ENCODE measurements at places on chromosomes 4 and X.

DNA sequence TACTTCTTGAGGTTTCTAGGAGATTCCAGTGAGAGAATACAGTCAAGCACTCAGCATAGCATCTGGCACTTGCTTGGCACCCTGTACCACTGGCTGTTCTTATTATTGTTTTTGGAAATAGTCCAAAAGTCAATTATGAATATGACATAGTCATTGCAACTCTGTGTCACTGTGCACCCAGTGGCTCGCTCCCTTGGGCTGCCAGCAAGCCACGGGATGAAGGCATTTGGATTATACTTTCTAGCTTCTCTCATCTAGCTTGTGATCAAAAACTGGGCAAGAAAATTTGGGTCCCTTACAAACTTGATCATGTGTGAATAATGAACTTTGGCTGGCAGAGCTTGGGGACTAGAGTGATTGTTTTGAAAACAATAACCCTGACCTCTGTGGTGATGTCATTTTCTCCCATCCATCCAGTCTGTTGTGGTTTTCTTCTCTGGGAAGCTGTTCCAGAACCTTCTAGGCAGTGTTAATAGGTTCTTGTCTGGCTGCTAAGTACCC lies 32.7 kb upstream of the LIMCH1 start:
- DNase-seq: no peak

DNA sequence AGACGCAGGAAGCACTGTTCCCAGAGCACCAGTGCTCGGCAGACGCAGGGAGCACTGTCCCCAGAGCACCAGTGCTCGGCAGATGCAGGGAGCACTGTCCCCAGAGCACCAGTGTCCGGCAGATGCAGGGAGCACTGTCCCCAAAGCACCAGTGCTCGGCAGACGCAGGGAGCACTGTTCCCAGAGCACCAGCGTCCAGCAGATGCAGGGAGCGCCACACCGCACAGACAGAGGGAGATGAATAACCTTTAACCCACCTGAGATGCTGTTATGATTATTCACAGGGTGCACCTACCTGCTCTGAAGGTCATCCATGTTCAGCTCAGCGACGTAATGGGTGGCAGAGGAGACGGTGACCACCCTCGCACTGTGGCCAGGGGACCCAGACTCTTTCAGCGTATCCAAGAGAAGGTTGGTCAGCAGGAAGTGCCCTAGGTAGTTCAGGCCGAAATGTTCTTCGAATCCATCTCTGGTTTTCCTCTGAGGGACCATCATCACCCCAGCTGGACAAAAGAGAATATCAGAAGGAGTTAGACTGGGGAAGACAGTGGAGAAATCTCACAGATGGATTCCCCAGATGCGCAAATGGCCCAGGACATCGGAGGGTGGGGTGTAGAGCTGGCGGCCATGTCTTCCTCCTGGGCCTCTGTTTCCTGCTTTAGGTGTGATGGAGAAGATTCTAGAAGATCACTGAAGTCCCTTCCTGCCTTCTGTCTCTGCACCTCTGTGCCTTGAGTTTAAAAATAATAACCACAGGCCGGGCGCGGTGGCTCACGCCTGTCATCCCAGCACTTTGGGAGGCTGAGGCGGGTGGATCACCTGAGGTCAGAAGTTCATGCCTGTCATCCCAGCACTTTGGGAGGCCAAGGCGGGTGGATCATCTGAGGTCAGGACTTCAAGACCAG lies 234.1 kb downstream of the DHRSX start:
- DNase-seq: no peak

DNA sequence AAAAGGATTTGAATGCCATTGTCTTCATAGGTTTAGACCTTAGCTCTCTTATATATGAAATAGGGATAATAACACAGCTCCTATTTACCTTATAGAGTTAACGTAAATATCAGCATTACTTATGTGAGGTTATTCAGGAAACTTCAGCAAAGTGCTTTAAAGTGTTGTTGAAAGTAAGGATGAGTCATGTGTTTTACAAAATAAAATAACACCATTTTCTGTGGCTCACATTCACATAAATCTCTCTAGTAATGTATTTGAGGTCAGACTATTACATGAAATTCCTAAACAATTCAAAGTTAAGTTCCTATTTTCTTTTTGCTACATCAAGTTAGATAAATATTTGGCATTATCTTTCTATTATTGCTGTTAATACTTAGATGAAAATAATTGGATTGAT lies 2.9 kb downstream of the GNRHR start:
- DNase-seq: no peak

DNA sequence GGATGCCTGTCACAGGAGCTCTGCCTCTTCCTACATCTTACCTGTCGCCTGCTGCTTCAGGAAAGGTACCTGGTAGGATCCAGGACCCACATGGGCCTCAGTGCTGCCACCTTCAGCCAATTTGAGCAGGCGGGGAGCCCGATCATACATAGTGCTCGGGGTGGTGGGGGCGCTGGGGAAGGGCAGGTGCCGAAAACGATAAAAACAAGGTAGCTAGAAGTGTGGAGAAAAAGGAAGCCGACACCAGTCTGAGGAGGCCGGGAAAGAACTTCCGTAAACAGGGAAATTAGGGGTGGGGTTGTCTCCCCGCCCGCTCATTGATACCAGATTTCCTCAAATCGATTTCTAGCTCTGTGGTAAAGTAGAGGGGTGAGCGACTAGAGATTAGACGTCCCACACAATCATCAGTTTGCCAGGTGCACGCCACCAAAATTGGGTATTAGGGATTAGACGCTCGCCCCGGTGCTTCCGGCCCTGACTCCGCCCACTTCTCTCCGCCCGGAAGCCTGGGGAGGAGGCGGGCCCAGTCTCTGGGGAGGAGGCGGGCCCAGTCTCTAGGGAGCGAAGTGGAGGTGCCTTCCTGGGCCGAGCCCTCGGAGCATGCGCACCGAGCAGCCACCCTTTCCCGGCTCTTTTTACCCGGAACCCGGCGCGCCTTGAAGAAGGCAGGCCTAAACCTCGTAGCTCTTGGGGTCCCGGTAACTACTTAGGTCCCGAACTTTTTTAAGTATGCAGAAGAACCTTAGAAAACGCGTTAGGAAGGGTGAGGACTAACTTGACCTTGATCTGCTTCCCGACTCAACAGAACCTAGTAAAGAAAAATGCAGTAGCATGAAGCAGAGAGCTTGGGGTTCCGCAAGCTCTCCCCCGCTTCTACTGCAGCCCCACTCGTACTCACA lies at the start of gene STPG2:
Gene STPG2 (minus strand): TSS at position 476 of the 899 bp plus-strand sequence.
- peak; percentile 86 for DNase-seq

DNA sequence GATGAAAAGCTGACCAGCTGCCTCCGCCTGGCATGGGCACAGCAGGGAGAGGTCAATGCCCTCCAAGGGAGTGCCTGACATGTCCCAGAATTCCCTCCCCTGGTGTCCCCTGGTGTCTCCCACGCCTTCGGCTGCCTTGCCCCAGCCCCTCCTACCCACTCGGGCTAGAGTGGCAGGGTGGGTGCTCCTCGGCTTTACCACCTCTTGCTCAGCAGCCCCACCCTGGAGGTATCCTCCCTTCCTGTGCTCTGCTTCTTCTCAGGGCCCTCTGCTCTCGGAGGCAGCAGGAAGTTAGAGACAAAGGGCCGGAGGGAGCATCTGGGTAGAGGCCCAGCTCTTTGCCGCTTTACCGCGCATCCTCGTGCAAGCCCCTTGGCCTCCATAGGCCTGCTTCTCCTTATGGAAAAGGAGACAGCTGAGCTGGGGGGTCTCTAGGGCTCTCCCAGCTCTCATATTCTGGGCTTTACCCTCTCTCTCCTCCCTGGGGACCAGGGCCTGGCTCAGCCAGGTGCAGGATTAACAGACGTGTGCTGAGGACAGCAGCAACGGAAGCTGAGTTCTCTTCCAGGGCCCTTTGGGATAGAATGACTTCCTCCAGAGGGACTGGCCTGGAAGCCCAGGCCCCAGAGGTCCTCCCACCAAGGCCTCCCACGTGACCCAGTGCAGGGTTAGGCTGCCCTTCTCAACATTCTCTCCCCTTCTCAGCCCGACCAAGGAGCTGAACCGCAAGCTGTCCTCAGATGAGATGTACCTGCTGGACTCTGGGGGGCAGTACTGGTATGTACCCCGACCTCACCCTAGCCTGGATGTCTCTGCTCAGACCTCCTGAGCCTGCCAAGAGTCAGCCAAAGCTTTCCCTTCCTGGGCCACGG lies 17.2 kb downstream of the XPNPEP2 start:
- DNase-seq: no peak

DNA sequence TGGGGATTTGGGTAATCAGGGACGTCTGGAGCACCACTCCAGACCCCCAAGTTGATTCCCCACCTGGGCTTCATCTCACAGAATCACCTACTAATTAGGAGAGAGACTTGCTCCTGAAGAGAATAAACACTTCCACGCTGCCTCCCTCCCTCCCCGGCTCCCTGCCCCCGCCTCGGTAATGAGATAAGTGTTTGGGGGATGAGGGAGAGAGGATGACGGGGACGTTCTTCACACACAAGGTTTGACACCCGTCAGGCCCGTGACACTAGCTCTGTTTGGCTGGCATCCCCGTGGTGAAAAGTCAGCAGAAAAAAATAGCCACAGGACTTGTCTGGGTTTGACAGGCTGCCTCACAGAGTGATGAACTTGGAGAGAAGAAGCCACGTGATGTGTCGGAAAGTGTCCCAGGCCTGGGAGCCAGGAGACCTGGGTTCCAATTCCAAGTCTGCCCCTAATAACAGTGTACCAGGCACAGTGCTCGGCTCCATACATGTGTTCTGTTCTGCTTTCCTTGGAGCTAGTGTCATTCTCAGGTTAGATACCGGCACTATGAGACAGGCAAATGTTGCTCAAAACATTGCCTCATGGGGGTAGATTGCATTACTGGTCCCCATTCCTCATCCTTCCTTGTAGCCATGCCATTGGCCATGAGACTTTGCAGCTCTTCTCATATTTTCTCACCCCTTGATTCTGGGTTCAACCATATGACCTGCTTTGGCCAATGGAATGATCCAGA lies 578.0 kb downstream of the BCOR start:
- DNase-seq: no peak

- no peak for DNase-seq
These were observed 8.7 kb downstream of the GUCY2F start for GRCh38 chrX:109472939-109473735.
